ENCODE measurements at places on chromosomes 3 and 15. TPM values are rescaled to one million over a fixed set of nuclear protein-coding genes. Genes with fewer than 3 reads are reported as not detected.

TGM5 gene
- total RNA-seq, result not detected

ADPRH gene
- total RNA-seq, result 5.9 TPM

NDN gene
- total RNA-seq, result 3.0 TPM

DIPK2A gene
- 17.8 TPM for total RNA-seq

KIF7 gene
- total RNA-seq, result 0.20 TPM

GRCh38 chr3:112466020-112466419 lies 33.3 kb downstream of the BTLA start:
- H3K4me1 ChIP-seq, result peaks cover 69% of the 10 kb centered on the region
- H3K27ac ChIP-seq, result no peak overlapping the region
- H3K27me3 ChIP-seq, result no peaks in the 10 kb centered on the region
- DNase-seq, result no peak

- no peaks in the 10 kb centered on the region for H3K36me3 ChIP-seq
- no peak for DNase-seq
- H3K4me3 ChIP-seq, result no peak overlapping the region
- H3K4me1 ChIP-seq, result no peaks in the 10 kb centered on the region
- H3K27me3 ChIP-seq, result no peaks in the 10 kb centered on the region
- H3K27ac ChIP-seq, result no peak overlapping the region
Observed at GRCh38 chr3:55014081-55014480, 86.2 kb upstream of the LRTM1 start.

- peaks cover 12% of the 10 kb centered on the region for H3K27me3 ChIP-seq
- H3K36me3 ChIP-seq, result no peaks in the 10 kb centered on the region
- no peak overlapping the region for H3K4me3 ChIP-seq
- DNase-seq, result no peak
Observed at GRCh38 chr3:176909044-176909443, 288.2 kb downstream of the TBL1XR1 start.

GRCh38 chr3:76122007-76122406 lies 336.7 kb upstream of the ZNF717 start:
- no peaks in the 10 kb centered on the region for H3K27me3 ChIP-seq
- no peak overlapping the region for H3K27ac ChIP-seq
- no peaks in the 10 kb centered on the region for H3K36me3 ChIP-seq
- H3K4me3 ChIP-seq, result no peak overlapping the region
- no peaks in the 10 kb centered on the region for H3K4me1 ChIP-seq
- DNase-seq, result no peak

GRCh38 chr3:45355351-45355750 lies 33.0 kb upstream of the LARS2 start:
- H3K27me3 ChIP-seq, result peaks cover 26% of the 10 kb centered on the region
- H3K36me3 ChIP-seq, result peaks cover 1% of the 10 kb centered on the region
- no peak overlapping the region for H3K4me3 ChIP-seq
- no peak overlapping the region for H3K27ac ChIP-seq

GRCh38 chr3:118946449-118946848 lies 88.2 kb downstream of the IGSF11 start:
- no peak overlapping the region for H3K4me3 ChIP-seq
- H3K36me3 ChIP-seq, result peaks cover 4% of the 10 kb centered on the region
- peaks cover 40% of the 10 kb centered on the region for H3K4me1 ChIP-seq
- DNase-seq, result no peak

DNA sequence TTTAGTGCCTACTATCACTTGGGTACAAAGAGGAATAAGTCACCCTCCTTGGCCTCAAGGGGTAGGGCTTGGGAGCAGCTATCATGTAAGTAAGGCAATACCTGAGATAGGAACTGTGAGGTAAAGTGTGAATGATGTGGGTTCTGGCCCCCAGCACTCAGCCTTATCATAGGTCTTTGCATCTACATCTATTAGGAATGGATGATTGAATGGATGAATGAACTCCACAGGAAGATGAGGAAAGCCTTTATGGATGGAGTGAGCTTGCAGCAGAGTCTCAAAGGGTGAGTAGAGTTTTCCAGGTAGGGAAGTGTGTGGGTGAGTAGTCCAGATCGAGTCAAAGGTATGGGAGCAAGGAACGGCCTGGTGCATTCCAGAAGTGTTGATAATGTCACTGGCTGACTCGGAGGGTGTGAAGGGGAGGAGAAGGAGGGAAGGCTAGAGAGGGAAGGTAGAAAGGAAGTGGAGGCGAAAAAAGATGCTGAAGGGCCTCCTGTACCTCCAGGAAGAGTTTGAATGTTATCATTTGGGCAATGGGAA lies 13.1 kb upstream of the ABHD2 start:
- H3K4me1 ChIP-seq, result peaks cover 7% of the 10 kb centered on the region
- H3K36me3 ChIP-seq, result no peaks in the 10 kb centered on the region
- no peak for DNase-seq
- H3K27ac ChIP-seq, result no peak overlapping the region

DNA sequence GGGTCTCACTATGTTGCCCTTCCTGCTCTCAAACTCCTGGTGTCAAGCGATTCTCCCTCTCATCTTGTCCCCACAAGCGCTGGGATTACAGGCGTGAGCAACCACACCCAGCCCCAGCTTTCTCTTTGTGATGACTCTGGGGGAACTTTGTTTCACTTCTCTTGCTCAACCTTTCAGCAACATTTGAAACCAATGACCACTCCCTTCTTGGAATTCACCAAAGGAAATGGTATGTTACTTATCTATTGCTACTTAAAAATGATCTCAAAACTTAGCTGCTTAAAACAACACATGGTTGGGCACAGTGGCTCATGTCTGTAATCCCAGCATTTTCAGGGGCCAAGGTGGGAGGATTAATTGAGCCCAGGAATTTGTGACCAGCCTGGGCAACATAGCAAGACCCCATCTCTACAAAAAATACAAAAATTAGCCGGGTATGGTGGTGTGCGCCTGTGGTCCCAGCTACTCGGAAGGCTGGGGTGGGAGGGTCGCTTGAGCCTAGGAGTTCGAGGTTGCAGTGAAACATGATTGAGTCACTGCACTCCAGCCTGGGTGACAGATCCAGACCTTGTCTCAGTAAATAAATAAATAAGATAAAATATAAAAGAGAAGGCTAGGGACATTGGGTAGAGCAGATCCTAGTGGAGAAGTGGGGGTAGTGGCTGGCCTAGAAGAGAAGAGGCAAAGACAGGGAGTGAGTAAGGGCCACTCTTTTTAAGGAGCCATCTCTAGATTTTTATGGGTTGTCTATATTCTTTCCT lies 10.3 kb upstream of the COPG1 start:
- H3K36me3 ChIP-seq, result peaks cover 2% of the 10 kb centered on the region
- peaks cover 32% of the 10 kb centered on the region for H3K4me1 ChIP-seq
- H3K27ac ChIP-seq, result peak overlapping the region; percentile 93
- DNase-seq, result peak; percentile 56
- H3K4me3 ChIP-seq, result peak overlapping the region; percentile 67

DNA sequence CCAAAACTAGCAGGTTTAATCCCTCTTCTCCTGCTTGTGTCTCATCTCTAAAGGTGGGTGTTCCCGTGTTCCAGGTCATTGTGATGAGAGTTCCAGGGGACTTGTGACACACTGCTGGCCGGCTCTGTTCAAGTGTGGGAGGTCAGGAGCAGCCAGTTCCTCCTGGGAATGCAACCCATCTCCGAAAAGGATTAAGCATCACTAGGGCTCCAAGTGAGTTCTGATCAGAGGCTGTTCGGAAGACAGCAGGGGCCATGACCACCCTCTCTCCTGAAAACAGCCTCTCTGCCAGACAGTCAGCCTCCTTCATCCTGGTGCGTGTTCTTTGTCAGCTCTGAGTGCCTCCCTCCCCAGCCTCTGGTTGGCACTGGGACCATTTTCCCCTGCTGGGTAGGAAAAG lies at the start of gene TBC1D21:
Gene TBC1D21 (plus strand): TSS at position 109 of the 400 bp plus-strand sequence. CDS start 146 bp downstream, at position 255.
- no peak within 1 kb of the TSS for H3K27ac ChIP-seq
- no peak within 1 kb of the TSS for H3K4me3 ChIP-seq
- H3K4me1 ChIP-seq, result peaks cover 2% of the 10 kb centered on the region
- H3K36me3 ChIP-seq, result no peaks in the 10 kb centered on the region

- no peaks in the 10 kb centered on the region for H3K36me3 ChIP-seq
- no peak for DNase-seq
- H3K27ac ChIP-seq, result no peak overlapping the region
- H3K4me1 ChIP-seq, result peaks cover 1% of the 10 kb centered on the region
Observed at GRCh38 chr3:169629895-169630294, 33.6 kb downstream of the MECOM start.

DNA sequence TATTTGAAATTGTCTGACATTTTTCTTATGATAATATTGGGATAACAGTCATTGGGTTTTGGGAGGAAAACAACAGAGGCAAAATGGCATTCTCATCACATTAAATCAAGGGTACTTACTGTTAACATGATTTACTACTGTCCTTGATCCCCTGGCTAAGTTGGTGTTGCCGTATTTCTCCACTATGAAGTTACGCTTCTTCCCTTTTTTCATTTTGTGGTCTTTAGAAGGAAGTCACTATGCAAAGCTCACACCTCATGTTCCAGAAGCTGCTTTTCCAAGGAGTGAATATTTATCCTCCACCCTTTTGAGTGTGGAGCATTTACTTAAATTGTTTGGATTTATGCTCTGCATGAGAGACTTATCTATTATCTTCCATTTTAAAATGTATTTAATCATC lies 63.7 kb downstream of the ALCAM start:
- no peaks in the 10 kb centered on the region for H3K4me1 ChIP-seq
- no peak overlapping the region for H3K27ac ChIP-seq
- no peaks in the 10 kb centered on the region for H3K36me3 ChIP-seq
